Right renal cortex interstitium (tissue), 3 donors: ENCODE measurements at places on chromosomes 3 and 15. TPM values are rescaled to one million over a fixed set of nuclear protein-coding genes. Genes with fewer than 3 reads are reported as not detected.

GRCh38 chr3:45623846-45624245 is 29.3 kb downstream of the LIMD1 start:
- DNase-seq = no peak

DNA sequence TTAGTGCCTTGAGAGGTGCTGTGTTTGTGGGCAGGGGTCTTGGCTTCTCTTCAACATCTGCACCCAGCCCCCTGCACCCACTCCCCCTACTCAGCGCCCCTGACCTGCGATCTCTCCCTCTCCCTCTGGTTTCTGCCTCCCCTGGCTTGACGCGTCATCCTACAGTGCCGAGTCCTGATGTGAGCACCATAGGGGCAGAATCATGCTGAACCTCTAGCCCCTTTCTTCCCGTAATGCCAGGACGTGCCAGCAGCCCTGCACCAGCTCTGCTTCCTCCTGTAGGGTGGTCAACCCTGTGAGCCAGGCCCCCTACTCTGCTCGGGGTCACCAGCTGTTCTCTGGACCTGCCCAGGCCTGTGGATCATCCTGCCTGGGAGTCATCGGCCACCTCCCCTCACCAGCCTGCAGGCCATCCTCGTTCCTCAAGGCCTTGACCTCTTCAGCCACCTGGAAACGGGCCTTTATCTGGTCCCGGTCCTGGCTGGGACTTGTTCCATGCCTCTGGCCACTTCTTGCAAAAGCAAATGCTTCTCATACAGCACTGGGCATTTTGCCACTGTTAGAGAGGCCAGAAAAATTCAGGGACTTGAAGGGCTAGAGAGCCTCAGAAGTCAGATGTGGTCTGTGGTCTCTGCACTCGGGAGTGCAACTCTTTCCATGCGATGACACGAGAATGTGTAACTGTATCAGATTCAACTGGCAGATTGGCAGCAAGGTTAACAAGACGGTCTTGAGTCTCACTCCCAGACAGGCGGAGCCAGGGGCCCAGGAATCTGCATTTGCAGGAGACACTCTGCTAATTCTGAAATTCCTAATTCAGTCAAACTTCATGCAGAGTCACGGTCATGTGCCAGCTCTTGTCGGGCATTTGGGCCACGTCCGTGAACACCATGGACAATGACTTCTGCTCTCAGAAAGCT is 16.7 kb upstream of the KLF15 start:
- no peak for DNase-seq

GRCh38 chr15:45199136-45199810 is 11.5 kb upstream of the SHF start:
- no peak for DNase-seq

The MUC20 gene
- 18.1 TPM for polyA plus RNA-seq

DNA sequence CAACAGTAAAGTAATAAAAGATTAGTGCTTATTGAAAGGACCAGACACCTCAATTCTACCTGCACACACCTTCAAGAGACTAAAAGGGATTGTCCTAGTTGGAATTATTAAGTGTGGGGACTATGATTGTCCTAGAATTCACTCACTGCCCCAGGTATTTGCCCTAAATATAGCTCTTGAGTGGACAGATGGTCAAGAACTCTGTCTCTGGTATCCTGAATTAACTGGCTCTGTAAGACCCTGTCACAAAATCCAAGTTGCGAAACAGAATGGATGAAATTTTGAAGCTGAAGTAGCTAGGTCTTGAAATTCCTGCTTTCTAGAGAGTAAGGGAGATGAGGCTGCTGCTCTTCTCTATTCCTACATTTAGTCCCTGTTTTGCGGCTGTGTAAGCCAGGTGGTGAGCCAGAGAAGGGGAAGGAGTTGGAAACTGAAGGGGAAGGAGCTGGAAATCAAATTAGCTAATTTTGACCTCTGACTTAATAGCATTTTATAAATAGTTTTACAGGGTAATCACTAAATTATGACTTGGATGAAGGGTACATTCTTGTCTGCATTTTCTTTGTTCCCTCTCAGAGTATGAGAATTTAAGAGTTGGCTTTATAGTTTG is 34.5 kb downstream of the KBTBD12 start:
- DNase-seq = no peak

The ANKRD34C gene
- polyA plus RNA-seq = 0.04 TPM

The LRRIQ4 gene
- 0.18 TPM for polyA plus RNA-seq

The HRG gene
- polyA plus RNA-seq = 2.8 TPM

- no peak for DNase-seq
Observed at GRCh38 chr15:63234451-63234870, 42.9 kb upstream of the APH1B start.

DNA sequence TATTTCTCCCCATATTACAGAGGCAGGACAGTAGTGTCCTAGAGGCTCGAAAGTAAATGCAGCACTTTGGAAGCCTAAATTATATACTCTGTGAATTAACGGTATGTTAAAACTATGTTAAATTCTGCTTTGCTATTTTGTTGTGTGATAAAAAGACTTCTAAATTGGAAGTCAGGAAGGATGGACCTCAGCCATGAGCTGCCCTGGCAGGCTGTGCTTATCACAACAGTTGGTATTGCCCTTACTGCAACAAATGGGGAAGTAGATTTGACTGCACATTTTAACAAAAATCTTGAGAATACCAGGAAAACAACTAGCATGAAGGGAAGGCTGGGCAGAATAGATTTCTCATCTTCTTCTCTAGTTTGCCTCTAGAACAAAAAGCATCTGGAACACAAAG is 706.6 kb downstream of the SI start:
- DNase-seq = no peak

The BDH1 gene
- 39.9 TPM for polyA plus RNA-seq

GRCh38 chr3:113606539-113607218 is 74.3 kb downstream of the SIDT1 start:
- no peak for DNase-seq

DNA sequence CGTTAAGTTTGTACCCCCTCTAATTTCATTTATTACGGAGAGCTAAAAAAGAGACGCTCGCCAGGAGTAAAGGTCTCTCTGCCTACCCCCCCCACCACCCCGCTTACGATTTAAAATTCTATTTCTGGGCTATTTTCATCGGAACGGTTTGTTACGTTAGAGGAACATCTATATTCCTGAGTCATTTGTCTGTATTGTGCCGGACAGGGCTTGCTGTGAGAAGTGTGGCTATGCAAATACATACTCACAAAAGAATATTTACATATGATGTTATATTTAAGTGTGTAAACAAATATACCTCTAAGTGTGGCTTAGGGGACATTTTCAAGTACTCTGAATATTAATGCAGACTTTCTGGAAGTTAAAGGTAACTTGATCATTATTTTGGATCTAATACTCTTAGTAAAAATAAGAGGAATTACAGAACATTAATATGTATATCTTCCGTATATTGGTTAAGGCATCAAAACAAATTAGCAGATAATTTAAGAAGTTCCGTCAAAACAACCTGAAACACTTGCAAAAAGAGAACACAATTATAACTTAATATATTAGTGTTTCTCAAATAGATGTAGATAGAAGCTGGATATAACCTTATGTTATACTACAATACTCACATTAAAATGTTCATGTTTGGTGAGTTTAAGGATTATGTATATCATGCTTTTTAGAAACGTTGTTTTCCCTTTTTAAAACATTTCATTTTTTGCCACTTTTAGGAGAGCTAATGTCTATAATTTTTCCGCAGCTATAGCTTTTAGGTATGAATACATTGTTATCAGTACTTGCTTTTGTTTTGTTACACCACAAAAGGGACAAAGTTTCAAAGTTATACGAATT is 1.6 kb upstream of the SHOX2 start:
- no peak for DNase-seq

The GOLGA8T gene
- polyA plus RNA-seq = not detected

The TMEM62 gene
- 17.7 TPM for polyA plus RNA-seq

- no peak for DNase-seq
Observed at GRCh38 chr15:44542596-44542995, 5.6 kb downstream of the EIF3J start.

GRCh38 chr3:194277104-194277785 is 73.9 kb downstream of the CPN2 start:
- DNase-seq = no peak

DNA sequence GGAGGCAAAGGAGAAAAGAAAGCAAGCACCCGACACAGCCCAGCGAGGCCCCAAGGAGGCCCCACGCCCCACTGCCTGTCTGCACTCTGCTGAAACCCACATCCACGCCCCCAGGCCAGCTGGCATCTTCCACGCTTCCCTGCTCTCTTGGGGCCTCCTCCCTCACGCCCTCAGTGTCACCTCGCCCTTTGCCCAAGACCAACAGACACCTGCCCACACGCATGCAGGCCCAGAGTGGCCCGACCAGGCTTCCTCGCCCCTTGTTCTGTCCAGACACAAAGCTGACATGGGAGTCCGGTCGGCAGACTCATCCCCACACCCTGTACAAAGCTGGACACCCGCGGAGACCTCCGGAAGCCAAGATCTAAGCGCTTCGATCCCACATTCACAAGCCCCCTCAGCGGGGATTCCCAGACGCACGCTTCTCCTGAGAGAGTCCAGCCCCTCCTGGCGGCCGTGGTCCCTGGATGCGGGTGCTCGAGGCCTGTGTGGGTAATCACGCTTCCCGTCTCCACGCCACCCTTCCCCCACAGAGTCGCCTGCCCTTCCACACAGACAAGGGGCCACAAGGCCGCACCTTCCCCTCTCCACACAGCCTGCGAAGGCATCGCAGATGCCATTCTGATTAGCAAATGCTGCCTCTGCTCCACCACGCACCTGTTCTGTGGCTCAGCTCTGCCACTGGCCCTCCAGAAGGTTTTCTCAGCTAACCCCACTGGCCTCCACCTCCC is 176.6 kb downstream of the XXYLT1 start:
- no peak for DNase-seq

DNA sequence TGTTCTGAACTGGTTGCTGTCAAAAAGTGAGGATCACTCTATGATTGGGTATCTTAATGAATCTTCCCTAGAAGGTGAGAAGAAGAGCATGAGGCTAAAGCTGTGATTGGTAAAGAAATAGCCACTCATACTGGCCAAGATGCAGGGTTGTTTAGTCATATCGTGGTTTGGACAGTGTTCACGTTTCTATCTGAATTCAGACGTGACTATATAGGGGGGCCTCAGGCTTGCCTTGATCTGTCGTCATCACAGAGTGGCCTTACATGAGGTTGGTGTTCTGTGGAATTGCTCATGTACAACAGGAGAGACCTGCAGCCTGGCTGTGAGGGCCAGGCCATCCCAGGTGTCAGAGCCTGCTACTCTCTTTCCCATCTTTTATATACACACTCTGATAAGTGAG is 12.4 kb downstream of the RTP2 start:
- DNase-seq = no peak

The PATL2 gene
- polyA plus RNA-seq = 0.51 TPM

The SYNM gene
- 1.6 TPM for polyA plus RNA-seq

DNA sequence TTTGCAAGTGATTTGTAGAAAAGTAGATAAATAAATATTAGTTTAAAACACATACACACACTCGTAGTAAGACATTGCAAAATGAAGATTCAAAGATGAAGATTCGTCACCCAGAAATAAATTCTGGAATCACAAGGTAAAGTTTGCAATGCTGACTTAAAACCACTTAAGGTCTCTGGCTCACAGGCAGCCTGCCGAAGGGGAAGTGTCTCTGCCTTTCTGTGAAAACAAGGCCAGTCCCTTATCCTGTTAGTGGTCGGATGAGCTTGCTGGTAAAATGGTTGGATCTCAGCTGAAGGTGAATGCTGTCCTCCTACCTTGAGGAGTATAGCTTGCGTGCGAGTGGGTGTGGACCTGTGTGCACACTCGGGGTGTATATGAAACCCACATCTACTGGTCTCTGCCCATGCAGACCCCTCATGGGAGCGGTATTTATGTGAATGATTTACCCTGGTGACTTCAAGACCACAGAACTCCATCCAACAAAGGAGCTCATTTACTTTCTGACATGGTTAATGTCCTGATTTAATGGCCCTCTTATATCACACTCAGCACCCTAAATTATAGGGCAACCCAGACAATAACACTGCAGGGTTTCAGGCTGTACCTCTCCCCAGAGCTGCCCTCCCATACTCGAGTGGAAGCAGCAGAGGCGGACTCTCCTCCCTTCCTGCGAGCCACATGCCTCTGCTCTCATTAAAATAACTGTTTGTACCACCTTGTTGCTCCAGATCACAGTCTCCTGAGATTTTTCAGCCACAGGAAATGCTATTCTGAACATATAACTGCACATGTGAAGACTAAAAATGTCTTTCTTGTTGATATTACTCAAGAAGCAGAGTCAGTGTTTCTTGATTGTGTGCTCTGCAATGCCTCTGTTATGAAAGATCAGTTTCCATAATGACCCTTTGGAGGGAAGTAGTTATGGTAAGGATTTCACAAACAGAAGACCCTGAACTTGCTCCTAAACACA is 45.9 kb upstream of the ALDH1A3 start:
- DNase-seq = no peak

DNA sequence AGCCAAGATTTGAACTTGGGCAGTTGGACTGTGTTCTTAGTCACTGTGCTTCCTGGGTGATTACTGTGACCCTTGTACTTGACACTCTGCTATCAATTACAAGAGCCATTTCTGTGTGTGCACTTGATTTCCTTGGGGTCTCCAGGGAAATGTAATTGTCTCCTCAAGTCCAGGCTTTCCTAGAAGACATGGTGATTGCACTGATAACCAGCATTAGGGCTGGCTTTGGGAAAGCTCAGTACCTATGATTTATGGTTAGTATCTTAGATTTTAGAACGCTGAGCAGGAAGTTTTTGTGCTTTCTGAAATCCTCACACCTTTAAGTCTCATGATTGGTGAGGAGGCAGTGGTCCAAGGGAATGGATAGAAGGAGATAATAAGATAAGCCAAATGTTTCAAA is 1.6 kb upstream of the CLDN11 start:
- DNase-seq = no peak

The ZPLD1 gene
- polyA plus RNA-seq = 0.62 TPM

The TMEM207 gene
- polyA plus RNA-seq = 22.3 TPM

DNA sequence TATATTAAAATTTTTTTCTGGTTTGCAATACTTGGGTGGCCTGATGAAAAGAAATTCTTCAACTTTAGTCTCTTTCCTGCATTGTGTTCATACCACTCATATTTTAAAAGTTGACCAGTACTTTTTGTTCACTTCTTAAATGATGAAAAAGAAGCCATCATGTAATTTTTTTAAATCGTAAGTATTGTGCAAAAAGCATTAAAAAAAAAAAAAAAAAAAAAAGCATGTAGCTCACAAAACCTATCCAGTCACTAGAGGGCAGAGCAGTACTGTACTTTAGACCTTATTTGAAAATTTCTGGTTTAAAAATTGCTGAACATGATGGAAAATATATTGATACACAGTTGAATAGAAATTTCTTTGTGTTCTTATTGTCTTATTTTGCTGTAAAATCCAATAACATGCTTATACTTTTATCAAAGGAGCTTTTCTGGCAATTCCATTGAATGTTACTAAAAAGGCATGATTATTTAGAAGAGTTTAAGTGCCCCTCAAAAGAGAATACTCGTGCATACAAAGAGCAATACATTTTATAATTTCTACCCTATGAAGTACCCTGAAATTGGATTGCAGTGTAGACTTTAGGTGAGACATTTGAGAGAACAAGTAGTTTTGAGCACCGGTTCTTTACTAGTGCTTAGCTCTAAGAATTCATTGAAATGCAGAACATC is 137.7 kb downstream of the BBX start:
- DNase-seq = no peak

The TAMM41 gene
- 19.1 TPM for polyA plus RNA-seq

GRCh38 chr3:23734481-23734880 is 71.3 kb upstream of the UBE2E1 start:
- DNase-seq = no peak

The RASL12 gene
- 7.8 TPM for polyA plus RNA-seq

GRCh38 chr3:158539414-158540014 is 31.5 kb upstream of the MLF1 start:
- no peak for DNase-seq
